ENCODE measurements at places on chromosomes 4 and X.
A peak's percentile ranks its signal among the peaks of the same experiment; 100 is the strongest.

DNA sequence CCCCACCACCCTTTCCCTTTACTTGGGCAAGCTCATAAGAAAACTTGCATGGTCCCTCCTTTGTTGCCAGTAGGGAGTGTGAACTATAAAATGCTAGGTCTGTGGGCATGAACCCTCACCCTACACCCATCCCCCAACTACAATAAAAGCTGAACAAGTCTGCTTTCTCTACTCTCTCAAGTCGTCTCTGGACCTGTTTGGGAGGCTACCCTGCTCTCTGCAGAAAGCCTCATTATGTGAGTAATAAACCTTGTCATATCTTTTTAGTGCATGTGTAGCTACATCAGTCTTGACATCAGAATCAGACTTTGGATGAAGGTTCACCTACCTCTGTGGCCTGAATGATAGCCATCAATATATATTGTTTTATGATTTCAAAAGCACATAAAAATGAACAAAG lies 155.4 kb upstream of the FAM241A start:
- DNase-seq: no peak

- no peak for DNase-seq
Observed at GRCh38 chr4:184424279-184424678, 50.1 kb downstream of the IRF2 start.

DNA sequence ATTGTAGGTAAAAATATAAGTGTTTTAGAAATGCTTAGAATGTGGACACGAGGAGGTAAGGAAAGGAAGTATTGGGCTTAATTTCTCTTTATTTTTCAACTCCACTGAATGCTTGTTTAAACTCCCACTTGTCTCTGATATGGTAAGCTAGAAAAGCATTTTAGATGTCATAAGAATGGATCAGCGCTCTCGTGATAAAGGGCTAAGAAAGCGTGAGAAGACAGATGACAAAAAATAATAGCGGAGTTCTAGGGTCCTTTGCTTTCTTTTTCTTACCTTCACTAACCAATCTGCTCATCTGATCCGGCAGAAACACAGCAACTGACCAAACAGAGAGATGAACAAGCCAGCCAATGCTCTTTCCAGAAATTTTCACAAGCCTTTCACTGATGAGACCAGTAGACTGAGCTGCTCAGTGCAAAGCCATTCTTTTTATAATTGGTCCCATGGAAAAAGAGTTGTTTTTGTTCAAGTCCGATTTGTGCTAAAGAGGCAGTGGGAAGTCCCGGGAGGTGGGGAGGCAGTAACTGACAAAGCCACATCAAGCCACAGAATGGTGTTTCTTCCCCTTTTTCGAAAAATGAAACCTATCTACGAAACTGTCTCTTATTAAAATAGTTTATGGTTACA lies at the start of gene TASL:
TSS of gene TASL (minus strand) at position 405 of the 630 bp plus-strand sequence. CDS start 17,411 bp downstream, outside the sequence.
- peak; percentile 46 for DNase-seq

DNA sequence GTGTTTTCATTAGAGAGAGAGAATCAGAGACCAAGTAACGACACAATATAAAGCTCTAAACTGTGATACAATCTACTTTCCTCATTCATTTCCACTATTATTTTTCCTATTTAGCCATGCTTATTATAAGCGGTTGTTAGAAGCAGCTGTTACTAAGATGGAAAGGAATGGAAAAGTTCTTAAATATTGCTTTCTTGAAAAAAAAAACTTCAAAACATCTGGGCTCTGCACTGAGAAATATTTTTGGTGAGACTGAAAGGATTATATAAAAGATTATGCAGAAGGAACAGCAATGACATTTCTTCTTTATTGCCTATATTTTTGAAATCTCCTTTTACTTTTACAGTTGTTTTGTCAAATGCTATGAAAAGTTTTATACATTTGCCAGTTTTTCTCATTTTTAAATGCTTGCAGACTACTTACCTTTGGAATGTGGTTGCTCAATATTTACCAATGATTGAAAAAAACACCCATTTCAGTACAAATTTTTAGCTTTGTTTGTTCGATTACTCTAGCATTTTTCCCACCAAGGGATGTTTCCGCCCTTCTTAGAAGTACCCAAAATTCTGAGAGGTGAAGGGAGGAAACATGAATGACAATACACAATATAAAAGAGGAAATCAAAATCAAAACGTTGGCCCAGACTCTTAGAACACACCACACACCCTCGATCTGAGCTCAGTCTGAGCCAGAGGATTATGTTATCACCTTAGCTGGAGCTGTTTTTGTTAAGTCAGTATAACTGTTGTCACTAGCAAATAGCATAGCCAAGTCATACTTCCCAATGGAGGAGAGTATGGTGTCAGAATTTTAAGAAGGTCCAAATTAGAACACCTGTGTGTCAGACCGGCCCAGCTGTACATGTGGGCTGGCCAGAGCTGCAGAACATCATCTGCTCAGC lies 18.4 kb downstream of the DKK2 start:
- DNase-seq: no peak

GRCh38 chrX:13985697-13986435 lies 43.8 kb downstream of the GEMIN8 start:
- DNase-seq: no peak

GRCh38 chr4:108941904-108942430 lies 179.1 kb upstream of the ETNPPL start:
- no peak for DNase-seq

DNA sequence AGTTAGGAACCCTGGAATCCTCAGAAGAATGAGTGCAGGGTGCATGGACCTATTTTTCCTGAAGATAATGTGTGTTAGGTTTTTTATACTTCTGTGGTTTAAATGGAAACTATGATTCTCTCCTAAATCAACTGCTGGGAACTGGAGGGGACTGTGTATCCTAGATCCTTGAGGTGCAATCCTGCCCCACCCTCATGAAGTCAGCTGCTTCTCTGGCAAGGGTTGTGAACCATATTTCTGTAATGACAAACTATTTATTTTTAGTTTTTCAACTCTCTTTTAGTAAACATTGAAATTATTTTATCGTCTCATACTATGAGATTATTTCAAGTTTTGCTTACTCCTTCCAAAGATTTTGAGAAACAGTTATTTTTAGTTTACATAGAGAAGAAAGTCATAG lies 25.8 kb upstream of the VEGFC start:
- no peak for DNase-seq

GRCh38 chrX:63581398-63581797 lies 203.6 kb downstream of the ARHGEF9 start:
- DNase-seq: no peak

- DNase-seq: no peak
Observed at GRCh38 chr4:83369831-83370639, 35.4 kb upstream of the HPSE start.

DNA sequence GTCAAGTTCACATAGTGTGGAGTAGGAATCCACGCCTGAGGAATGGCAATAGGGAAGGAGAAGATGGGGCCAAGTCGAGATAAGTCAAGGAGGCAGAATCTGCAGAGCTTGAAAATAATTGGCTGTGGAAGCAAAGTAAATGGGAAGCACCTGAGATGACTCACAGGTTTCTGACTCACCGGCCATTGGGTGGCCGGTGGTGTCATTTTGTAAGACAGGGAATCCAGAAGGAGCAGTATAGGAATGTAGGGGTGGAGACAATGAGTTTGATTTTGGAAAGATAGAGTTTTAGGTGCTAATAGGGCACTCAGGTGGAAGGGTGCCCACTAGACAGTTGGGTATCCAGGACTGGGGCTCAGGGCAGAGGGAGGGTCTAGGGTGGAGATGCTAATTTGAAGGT lies 201.0 kb upstream of the MAMLD1 start:
- no peak for DNase-seq

DNA sequence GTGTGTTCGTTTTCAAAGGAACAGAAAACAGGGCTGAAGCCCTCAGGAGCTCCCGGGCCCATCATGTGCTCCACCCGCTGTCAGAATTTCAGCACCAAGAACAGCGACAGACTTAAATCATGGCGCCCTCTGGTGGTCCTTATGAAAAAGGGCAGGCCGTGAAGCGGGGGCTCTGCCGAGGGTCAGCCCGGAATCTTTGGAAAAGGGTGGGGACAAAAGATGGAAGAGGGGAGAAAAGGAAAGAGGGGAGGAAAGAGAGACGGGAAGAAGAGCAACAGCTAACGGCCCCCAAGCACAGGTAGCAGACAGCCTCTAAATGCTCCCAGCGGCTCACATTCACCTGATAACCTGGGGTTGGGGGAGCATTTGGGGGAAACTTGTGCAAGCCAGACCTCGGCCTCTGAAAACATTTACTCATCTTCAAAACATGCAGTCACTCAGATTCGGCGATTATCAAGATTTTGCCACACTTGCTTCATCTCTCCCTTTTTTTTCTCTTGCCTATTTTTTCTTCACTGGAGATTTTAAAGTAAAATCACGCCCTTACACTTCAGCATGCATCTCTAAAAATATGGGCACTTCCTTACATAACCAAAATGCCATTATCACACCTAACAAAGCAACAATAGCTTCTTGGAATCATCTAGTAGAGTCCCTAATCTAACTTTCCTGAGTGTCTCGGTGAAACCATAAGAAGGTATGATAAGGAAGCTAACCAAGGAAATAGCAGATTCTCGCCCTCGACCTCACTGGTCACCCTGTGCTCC lies 28.1 kb upstream of the MAN2B2 start:
- DNase-seq: peak; percentile 43

GRCh38 chr4:112172180-112172579 lies 26.9 kb downstream of the FAM241A start:
- no peak for DNase-seq

- no peak for DNase-seq
Observed at GRCh38 chr4:122899682-122900081, 22.7 kb downstream of the NUDT6 start.

DNA sequence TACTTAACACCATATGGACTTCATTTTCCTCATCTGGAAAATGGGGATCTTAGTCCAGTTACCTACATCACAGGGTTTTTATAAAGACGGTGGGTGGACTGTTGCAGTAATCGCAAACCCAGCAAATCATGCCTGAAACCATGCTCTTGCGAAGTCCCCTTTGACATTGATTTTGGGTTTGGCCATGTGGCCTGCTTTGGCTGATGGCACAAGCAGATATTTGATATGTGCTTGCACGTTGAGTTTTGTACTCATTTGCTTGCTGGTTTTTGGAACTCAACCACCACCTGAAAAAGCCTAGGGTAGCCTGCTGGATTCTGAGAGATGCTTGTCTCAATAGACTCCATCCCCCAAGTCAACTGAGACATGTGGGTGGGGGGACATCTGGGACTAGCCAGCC lies 14.4 kb upstream of the KLHL2 start:
- no peak for DNase-seq

DNA sequence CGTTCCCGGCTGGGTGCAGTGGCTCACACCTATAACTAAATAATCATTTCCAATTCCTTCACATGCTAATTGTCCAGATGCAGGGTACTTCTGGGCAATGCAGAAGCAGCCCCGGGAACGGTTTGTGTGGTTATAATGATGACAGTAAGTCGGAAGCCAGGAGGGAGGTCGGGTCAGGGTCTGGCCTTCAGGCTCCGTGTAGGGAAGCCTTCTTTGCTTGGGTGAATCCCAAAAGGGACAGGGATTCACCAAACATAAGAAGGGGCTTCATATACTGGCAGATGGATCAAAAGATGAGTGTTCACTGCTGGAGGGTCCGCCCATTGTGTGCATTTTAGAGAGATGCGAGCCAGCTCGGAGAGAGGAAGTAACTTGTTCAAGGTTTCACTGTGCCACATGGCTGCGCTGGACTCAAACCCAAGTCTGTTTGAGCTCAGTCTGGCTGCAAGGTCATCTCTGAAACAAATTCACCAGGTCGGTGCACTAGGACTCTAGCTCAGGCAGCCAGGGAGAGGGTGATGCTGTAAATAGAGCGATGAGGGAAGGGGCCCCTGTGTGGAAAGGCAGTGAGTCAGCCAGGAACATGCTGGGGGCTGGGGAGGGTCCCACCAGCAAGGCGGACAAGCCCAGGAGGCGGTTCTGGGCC lies 4.8 kb upstream of the KIAA0232 start:
- peak; percentile 67 for DNase-seq

DNA sequence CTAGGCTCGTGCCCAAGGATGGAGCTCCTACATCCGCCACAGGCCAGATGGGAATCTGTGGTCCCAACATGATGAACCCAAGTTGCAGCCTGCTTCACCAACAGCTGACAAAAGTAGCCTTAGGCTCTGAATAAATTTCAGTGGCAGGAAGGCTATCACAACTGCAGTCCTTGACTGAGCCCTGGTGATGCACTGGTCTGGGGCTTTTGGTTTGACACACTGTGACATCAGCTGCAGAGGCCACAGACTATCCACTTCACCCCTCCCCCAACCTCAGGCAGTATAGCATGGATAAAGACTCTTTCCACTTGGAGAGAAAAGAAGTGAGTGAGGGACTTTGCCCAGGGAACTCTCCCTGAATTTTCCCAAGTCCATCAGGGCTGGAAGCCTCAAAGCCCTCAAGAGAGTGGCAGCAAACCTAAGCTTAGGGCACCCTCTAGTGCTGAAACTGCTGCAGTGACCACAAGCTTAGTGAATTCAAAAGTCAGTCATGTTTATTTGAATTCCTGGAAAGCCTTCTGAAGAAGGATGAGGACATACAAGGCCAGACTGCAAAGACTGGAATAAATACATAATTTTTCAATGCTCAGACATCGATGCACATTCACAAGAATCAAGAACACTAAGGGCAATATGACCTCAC lies 135.0 kb upstream of the TENT5D start:
- no peak for DNase-seq

DNA sequence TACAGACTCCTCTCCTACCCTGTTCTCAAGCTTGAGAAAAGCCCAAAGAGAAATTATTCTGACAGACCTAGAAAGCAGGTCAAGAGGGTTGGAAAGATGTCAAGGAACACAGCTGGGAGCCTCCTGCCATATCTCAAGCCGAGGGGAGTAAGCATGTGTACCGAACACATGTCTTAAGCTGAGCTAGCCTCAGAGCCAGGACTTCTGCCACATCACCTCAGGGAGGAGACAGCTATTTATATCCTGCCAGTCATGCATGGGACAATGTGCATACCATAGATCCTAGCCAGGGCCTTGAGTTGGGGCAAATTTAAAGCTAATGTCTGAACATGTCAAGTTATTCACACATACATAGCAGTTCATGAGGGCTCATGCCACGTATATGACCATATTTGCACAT lies 11.8 kb downstream of the TMEM31 start:
- DNase-seq: no peak

- DNase-seq: no peak
Observed at GRCh38 chrX:131331152-131331551, 42.0 kb upstream of the IGSF1 start.

- DNase-seq: no peak
Observed at GRCh38 chr4:164536814-164537213, 217.1 kb upstream of the SMIM31 start.

- DNase-seq: no peak
Observed at GRCh38 chrX:36957425-36958328, 50.5 kb upstream of the FAM47C start.

- DNase-seq: no peak
Observed at GRCh38 chr4:148442832-148443511, 758 bp upstream of the NR3C2 start.

GRCh38 chr4:59671037-59671436 lies 1529.1 kb upstream of the ADGRL3 start:
- no peak for DNase-seq

- DNase-seq: no peak
Observed at GRCh38 chr4:122777846-122778673, 45.6 kb downstream of the BBS12 start.

- no peak for DNase-seq
Observed at GRCh38 chr4:160716551-160716950, 1447.2 kb downstream of the FSTL5 start.

Data from KG1 (cell line).